ENCODE measurements at places on chromosomes 5 and 9.

- no peak for DNase-seq
Measured at GRCh38 chr9:76571288-76571687, 112.3 kb downstream of the GCNT1 start.

DNA sequence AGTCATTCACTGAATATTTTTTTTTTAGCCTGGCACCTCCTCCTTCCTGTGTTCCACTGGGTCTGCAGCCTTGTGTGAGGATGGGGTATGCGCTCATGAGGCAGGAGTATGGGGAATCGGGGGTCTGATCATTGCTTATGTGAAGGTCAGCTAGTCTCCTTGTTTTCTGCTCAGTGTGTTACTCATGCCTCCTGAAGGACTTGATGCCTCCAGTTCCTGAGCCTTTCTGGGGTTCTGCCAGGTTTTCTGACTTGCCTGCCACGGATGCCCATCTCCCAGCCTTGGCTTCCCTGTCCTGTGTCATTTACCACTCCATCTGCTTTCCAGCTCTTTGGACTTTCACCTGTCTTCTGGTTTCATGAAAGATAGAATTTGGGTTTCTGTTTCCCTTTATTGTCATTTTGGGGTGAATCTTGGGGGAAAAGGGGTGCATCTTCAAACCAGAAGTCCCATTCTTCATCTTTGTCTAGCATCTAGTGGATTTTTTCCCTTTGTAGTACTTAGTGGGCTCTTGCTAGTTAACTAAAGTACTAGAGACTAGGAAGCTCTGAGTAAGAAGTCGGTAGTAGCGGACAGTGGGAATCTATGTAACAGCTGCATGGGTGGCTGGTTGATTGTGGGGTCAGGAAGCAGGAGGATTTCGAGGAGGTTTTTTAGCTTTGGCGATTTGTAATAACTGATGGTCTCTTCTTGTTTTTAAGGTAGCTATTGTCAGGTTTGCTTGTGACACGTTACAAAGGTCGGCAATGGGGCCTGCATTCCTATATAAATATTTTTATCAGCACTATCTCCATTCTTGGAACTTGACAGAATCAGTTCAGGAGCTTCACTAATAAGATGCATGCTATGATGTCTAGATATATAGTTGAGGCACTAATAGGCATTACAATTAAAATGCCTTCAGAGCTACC is 8.2 kb downstream of the OTULIN start:
- no peak for DNase-seq

GRCh38 chr9:136854113-136854841 is 2.1 kb downstream of the MAMDC4 start:
- no peak for DNase-seq

- no peak for DNase-seq
Measured at GRCh38 chr5:141617682-141618029, 1.1 kb downstream of the DIAPH1 start.
